ENCODE measurements at places on chromosomes 4 and X.

- no peak for DNase-seq
Measured at GRCh38 chr4:149715822-149716585, 99.6 kb downstream of the IQCM start.

DNA sequence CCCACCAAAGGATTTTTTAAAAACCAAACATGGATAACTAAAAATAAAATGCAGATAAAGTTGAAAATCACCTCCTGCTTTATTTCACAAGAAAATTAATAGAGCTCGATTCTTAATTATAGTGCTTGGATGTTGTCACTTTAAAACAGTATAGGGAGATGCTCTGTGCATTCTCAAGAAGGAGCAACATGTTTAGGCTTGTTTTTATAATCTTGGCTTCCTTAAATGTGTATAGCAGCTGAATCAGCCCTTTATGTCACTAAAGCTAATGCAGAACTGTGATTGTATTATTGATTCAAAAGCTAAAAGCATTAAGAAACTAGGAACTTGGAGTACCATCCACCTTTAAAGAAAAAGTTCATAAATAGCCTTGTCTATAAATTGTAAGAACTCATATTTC, 12.9 kb downstream of the UTP3 start:
- no peak for DNase-seq

DNA sequence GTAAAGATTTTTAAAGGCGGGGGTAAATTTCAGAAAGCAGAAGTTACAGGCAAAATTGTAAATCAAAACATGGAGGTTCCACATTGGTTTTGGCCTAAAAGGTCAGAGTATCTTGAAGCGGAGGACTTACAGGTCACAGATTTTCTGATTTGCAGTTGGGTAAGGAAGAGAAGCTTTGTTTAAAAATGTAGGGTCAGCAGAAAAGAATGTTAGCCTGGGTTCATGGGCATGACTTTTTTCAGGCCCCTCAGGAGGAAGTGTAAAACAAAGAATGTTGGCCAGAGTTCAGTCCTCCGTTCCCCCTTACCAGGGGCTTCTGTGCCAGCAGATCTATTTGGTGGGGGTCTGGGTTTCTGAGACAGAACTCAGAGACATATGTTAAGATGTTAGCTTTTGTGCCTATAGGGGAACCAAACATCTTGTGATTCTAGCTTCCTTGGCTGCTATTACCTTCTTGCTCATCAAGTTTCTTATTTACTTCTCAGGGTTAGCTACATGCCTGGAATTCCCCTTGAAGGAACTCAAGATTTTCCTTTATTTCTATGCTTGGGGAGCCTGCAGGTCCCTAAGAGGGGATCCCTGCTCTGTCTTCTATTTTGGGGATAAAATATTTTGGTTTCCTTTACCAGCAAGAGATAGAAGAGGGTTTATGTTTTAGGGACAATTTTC, 160.3 kb downstream of the ANK2 start:
- no peak for DNase-seq

GRCh38 chrX:51760657-51761056, 17.4 kb downstream of the GSPT2 start:
- no peak for DNase-seq

DNA sequence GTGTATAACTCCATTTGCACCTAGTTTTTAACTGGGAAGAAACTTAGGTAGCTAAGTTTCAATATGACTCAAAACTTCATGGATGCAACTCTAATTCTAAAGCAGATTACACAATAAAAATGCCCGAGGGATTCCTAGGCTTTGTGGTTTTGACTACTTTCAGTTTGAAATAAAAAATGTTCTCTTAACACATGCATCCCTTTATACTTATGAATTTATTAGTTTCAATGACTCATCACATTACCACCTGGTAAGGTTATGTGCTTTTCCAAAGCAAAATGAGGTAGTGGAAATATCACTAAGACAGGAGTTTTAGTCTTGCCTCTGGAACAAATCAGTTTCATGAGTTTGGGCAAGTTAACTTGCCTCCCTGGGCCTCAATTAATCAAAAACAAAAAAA, 125.5 kb downstream of the OPHN1 start:
- no peak for DNase-seq

- DNase-seq, result no peak
Measured at GRCh38 chr4:85939595-85939994, 420.3 kb downstream of the MAPK10 start.

- DNase-seq, result no peak
Measured at GRCh38 chrX:50815120-50815519, 1.1 kb upstream of the SHROOM4 start.
